ENCODE measurements at places on chromosomes 5 and 9.

- no peak for DNase-seq
These were observed 7.1 kb upstream of the AGPAT2 start for GRCh38 chr9:136694163-136694871.

DNA sequence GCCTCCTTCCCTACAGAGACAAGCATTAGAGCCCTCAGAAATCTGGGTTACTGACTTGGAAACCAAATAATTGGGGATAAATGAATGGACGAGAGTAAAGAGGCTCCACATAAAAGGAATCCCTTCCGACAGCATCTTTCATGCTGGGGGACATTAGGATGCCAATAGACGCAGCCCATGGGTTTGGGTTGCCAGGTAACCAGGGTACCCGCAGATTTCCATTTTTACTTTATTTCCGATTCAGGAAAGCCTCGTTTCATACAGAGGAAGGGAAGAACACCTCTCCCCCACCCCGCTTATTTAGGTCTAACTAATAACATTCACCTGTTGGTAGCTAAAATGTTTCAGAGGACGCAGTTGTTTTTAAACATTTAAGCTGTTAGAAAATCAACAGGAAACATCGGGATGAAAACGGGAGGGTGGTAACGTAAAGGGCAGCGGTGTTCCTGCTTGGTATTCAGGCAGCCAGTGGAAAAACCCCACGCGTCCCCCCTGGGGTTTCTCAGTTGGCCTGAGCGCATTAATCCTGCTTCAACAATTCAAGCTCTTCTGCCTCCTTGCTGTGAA lies 179.5 kb downstream of the YTHDC2 start:
- no peak for DNase-seq

GRCh38 chr5:61599370-61600122 lies 267.5 kb downstream of the ZSWIM6 start:
- no peak for DNase-seq

- DNase-seq, result no peak
These were observed 38.9 kb downstream of the LYRM7 start for GRCh38 chr5:131209506-131210150.

DNA sequence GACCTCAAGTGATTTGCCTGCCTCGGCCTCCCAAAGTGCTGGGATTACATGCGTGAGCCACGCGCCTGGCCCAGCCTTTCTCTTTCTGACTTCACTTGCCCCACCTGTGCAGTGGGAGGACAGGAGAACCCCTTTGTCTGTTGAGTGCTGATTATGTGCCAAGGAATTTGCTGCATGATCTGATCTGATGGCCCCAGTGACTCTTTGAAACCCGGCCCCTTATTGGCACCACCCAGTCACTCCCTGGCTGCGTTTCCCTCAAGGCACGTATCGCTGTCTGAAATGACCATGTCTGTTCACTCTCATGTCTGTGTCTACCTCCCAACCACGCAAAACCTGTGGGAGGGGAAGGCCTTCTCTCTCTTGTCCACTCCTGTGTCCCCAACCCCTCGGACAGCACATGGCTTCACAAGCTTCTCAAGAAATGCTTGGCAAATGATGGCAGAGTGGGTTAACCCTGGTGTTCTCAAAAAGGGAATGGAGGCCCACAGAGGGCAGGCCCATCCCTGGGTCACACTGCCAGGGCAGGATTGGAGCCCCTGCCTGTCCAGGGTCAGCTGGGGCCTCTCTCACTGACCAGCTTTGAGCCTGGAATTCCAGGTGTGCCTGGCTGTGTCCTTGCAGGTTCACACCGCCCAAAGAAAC lies 21.9 kb downstream of the NEK6 start:
- no peak for DNase-seq

GRCh38 chr5:2284678-2285077 lies 402.0 kb upstream of the IRX4 start:
- DNase-seq, result no peak

- DNase-seq, result no peak
These were observed 15.7 kb upstream of the SH3RF2 start for GRCh38 chr5:145920542-145921210.

- DNase-seq, result no peak
These were observed 208.6 kb downstream of the GAPVD1 start for GRCh38 chr9:125470189-125470588.

- DNase-seq, result no peak
These were observed 5.2 kb downstream of the ATPSCKMT start for GRCh38 chr5:10244342-10244944.

DNA sequence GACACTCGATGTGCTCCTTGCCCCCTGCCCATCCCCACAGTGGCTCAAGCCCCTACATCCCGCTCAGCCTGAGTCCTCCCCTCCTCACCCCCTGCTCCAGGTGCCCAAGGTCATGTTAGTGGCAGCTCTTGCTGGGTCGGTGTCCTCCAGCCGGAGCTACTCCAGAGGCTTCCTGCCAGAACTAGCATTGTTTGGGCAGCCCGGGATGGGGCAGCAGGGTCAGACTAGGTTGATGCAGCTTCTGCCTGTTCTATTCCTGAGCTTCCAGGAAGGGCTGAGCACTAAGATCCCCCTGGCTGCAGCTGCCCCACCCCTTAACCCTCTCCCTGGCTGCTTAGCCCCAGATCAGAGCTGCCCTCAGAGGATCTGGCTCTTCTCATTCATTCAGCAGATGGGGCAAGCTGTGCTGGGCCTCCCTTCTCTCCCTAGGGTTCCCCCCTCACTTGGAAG lies 671 bp downstream of the RGS14 start:
- DNase-seq, result no peak

GRCh38 chr9:326667-327066 lies 112.0 kb downstream of the DOCK8 start:
- no peak for DNase-seq

DNA sequence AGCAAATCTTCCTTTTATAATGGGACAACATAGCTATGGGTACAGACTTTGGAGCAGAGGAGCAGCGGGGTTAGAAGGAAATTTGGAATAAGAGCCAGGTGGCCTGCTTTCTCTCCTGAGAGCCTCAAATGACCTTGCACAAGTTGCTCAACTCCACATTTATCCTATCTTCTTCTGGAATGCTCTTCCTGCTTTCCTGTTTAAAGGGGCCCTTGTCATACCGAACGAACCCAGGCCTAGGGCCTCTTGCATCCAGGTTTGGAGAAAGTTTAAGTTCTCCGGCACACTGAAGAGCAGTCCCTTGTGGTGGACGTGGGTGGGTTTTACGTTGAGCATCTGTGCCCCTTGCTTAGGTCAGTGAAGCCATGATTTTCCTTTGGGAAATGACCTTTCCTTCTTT lies 197.9 kb upstream of the NR3C1 start:
- DNase-seq, result no peak

GRCh38 chr9:1231998-1232919 lies 182.1 kb downstream of the DMRT2 start:
- no peak for DNase-seq

DNA sequence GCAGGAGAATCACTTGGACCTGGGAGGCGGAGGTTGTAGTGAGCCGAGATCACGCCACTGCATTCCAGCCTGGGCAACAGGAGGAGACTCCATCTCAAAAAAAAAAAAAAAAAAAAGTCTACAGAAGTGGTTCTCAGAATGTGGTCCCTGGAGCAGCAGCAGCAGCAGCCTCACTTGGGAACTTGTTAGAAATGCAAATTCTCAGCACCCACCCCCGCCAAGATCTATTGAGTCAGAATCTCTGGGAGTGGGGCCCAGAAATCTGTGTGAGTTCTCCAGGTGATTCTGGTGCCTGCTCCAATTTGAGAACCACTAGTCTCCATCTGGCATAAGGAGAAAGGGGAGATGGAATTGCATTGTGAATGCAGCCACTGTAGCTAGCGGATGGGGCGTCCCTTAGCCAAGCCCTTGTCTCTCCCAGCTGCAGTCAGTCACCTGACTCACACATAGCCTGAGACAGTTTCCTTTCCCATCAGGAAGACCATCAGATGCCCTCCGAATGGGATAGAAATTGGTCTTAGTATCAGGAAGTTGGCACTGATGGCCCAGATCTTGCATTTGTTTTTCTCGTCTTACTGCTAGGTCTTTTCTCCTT lies 12.2 kb upstream of the PTCH1 start:
- DNase-seq, result no peak

DNA sequence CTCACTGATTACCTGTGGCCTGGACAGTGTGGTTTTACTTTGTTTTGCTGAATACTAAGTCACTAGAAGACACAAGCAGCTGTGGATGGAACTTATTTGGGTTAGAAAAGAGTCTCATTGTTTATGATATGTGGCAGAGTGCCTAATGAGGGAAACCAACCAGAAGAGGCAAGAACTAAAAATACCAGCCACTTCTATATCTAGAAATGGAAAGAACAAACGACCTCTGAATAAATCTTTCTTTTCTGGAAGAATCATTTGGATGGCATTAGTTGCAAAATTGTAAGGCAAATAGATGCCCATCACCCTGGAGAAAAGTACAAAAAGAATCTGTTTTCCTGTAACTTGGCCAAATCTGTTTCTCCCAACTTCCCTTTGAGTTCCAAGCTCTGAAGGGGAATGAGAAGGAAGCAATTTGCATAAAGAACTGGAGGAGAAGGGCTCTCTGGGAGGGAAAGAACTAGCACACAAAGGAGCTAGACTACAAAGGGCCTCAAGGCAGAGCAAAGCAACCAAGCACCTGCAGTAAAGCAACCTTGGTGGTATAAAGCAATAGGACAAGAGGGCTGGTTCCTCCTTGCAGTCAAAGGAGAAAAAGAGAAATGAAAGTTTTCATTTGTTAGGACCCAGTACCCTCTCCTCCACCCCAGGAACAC lies 455.4 kb downstream of the CAAP1 start:
- DNase-seq, result no peak

GRCh38 chr5:113548396-113548795 lies 34.9 kb downstream of the YTHDC2 start:
- DNase-seq, result no peak

GRCh38 chr9:89882930-89883361 lies 278.1 kb downstream of the GADD45G start:
- no peak for DNase-seq

- no peak for DNase-seq
These were observed 170.6 kb upstream of the HAPLN1 start for GRCh38 chr5:83891261-83891660.

DNA sequence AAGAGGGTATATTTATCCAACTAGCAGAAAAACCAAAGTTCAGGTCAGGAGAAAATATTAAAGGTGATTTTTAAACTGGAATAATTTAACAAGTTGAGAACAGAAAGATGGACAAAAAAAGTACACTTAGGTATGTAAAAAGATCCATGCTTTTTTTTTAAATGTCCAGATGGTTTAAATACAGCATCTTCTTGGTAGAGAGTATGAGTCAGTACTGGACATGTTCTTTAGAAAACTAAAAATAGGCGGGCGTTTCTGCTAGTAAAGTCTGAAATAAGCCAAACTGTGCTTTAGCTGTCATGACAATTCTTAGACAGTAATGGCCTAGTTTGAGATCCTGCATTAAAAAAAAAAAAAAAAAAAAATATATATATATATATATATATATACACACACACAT lies 255.9 kb upstream of the ST8SIA4 start:
- DNase-seq, result no peak

GRCh38 chr5:96258692-96259091 lies 174.4 kb downstream of the PCSK1 start:
- DNase-seq, result no peak

- DNase-seq, result no peak
These were observed 4.0 kb downstream of the ZBED3 start for GRCh38 chr5:77083088-77083487.

DNA sequence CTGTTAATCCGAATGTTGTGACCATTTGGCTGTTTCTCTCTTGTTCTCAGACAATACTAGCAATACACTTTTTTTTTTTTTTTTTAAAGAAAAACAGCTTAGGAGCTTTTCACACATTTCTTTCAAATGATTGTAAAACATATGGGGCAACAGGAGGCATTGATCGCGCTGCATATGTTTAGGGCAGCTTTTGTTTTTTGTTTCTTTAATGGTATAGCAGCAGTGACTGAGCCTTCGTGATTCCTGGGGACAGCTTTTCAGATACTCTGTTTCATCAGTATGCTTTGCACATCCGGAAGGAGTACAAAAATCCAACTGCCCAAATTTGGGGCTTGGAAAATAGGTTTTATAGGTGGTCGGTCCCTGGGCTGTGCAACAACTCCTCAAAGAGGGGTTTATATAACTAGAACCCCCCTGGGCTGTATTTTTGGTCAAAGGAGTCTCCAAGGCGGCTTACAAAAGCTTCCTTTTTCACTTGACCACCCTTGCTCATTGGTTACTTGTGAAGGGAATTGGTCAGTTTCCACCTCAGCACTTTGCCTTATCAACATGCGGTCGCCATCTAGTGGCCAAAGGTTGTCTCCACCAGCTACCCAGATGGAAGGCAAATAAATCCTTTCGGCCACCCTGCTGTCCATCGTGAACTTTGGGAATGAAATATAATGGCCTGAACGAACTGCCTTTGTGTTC lies 91.8 kb downstream of the PDE6A start:
- peak; percentile 49 for DNase-seq

GRCh38 chr5:65209341-65209740 lies 272.4 kb downstream of the ADAMTS6 start:
- DNase-seq, result no peak

GRCh38 chr5:157718519-157718918 lies 12.7 kb upstream of the THG1L start:
- DNase-seq, result peak; percentile 53

DNA sequence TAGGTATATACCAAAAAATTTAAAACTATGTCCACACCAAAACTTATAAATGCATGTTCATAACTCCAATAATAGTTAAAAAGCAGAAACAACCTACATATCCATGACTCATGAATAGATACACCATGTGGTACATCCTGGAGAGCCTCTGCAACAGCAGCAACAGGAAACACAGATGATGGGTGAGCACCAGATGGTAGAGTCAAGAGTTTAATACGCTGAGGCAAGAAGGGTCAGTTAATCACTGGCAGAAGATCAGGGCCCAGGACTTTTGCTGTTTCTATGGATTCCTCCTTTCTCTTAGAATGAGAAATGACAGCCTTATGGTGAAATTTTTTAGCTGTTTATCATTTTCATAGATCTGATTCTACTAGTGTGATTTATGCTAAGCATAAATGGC lies 351.8 kb upstream of the ADAMTSL1 start:
- DNase-seq, result no peak

DNA sequence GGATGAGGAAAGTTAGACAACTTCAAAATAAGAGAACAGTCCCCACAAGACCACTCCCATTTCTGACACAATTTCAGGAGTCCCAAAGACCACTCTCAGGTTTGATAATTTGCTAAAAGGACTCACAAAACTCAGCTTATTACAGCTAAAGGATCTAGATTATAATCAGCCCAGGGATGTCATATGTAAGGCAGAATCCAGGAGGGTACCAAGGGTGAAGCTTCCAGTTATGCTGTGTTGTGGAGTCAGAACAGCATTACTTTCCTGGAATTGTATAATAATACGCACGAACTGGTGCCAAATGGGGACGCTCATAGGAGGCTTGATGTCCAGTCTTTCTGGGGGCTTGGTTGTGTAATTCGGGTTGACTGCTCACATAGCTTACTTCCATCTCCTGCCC lies 55.4 kb downstream of the SLC27A6 start:
- DNase-seq, result no peak

GRCh38 chr9:133553123-133553522 lies 18.6 kb downstream of the ADAMTSL2 start:
- no peak for DNase-seq

- peak; percentile 73 for DNase-seq
These were observed 191.4 kb downstream of the TMEM167A start for GRCh38 chr5:82885627-82886389.
